Glutamatergic neuron (in vitro differentiated cells): ENCODE measurements at places on chromosomes 11 and 22.

DNA sequence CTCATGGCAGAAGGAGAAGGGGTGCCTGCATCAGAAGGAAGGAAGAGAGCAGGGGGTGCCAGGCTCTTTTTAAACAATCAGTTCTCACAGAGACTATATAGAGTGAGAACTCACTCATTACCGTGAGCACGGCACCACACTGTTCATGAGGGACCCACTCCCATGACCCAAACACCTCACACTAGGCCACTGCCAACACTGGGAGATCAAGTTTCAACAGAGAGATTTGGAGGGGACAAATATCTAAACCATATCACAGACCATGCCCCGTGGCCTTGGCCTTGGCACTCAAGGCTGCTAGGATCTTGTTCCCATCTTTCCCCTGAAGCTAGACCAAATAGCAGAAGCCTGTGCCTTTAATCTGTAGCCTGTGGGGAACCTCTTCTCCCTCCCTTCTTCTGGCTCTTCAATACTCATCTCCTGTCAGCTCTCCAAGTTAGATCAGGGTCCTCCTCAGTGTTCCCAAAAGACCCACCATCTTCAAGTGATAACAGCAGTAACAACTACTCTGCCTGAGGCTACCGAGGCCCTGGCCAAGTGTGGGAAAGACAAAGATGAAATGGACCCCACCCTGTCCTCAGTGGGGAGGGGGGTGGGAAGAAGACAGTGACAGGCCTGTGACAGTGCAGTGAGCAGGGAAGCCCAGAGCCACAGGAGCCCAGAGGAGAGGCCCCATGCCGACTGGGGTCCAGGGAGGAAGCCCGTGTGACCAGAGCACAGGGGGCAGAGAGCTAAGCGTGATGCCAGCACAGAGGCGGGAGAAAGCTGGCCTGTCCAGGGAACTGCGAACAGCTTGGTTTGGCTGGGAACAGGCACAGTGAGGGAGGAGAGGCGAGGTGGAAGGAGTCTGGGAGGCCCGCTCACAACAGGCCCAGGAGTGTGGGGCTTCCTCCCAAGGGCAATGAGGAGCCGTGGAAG is 72.6 kb downstream of the MYO7A start:
- DNase-seq = no peak

GRCh38 chr11:112302226-112302868 is 41.7 kb upstream of the PLET1 start:
- no peak for DNase-seq

- DNase-seq = no peak
Observed at GRCh38 chr22:44580176-44581095, 82.4 kb upstream of the RTL6 start.

- peak; percentile 88 for DNase-seq
Observed at GRCh38 chr11:66045177-66045639, 3.8 kb downstream of the GAL3ST3 start.

DNA sequence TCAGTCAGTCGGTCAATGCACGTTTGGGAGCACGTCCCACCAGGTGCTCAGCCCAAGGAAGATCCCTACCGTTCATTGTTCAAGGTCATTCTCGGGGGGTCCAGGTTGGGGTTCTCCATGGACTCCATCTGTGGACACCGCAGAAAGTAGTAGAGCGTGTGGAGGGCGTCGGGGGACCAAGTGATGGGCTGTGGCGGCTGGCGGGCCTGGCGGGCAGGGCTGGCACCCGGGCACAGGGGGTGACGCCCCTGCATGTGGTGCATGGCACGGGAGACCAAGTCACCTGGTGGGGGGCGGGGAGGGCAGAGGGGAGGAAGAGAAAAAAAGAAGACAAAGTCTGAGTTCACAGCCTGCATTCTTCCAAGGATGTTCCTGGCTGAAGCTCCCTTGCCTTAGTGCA is 91.8 kb downstream of the NAT10 start:
- no peak for DNase-seq

DNA sequence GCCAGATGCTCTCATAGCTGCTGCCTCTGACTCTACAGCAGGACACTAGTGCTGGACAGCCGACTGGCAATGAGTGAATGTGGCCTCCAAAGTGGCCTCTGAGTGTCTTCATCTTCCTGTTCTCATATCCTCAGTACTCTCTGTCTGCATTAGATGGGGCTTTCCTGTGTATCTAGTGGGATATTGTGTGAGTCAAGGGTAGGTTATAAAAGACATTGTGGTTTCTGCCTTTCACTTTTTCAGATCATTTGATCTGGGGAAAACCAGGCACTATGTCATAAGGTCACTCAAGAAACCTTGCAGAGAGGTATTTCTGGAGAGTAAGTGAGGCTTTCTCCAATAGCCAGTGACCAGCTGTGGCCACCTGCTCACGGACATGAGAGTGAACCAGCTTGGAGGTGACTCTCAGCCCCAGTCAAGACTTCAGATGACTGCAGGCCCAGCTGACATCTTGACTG is 333.6 kb upstream of the NCAM1 start:
- no peak for DNase-seq

- DNase-seq = no peak
Observed at GRCh38 chr11:73894725-73895335, 18.0 kb downstream of the PAAF1 start.

DNA sequence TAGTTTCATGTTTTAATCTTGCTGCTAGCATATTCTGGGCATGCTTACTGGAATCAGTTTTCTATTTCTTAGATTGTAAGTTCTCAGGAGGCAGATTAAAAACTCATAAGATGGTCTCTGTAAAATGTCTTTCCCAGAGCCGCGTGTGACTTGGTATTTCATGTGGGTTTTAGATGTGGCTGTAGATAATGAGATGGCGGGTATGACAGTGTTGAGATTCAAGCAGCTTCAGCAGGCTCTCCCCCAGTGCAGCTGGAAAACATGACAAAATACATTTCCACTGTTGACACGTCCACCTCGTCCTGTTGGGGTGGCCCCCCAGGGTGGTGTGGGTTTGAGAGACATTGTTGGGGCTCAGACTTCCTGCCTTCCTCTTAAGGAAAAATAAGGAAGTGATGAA is 106.8 kb downstream of the KIRREL3 start:
- no peak for DNase-seq

GRCh38 chr22:38566726-38567504 is 3.1 kb downstream of the DMC1 start:
- no peak for DNase-seq
